ENCODE measurements at places on chromosomes 1 and 21.
A peak's percentile ranks its signal among the peaks of the same experiment; 100 is the strongest.

DNA sequence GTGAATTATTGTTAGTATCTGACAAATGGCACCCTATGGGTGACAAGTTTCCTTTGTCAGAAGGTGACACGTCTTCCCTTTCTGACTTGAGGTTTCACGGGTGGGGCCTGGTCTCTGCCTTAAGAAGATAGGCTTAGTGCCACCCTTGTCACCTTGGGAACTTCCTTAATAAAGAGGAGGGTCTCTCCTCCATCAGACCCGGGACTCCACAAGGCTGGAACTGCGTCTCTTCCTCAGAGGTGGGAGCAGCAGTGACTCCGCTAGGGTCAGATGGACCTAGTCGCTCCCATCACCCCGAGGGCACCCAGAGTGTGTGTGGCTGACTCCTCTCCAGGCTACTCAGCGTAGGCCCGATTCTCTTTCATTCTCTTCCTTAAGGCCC lies 774 bp upstream of the WDTC1 start:
- DNase-seq = peak; percentile 63

- peak; percentile 97 for DNase-seq
These were observed 1.2 kb downstream of the AMPD2 start for GRCh38 chr1:109620841-109621286.

DNA sequence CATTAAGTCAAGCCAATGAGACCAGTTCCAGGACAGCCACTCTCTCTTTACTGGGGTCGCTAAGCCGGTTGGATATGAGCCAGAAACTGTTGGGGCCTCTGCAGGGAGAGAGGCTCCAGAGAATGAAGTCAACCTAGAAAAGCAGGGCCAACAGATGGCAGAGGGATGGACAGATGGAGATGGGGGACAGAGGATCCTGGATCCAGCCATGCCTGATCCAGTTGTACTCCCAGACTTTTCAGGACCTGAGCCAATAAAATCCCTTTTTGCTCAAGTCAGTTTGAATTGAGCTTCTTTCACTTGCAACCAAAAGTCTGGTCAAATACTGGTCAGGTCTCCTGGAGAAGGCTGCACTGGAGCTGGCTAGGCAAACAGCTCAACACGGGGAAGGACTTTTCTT lies 2.2 kb downstream of the DHCR24 start:
- DNase-seq = no peak

DNA sequence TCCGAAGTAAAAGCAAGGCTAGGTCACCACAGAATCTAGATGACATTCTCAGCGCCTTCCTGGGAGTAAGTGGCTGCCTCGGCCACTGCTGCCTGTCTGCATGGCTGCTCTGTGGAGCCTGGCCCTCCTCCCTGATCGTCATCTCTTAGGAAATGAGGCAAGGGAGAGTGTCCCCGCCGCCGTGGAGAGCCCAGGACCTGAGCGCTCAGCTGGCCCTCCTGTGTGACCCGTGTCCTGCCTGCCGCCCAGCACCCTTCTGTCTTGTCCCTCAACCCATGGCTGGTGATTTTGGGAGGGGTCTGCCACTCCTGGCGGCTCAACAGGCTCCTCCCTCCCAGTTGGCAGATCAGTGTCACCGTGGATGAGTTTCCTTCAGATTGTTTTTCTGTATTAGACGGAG lies 156.4 kb upstream of the COL6A1 start:
- no peak for DNase-seq

DNA sequence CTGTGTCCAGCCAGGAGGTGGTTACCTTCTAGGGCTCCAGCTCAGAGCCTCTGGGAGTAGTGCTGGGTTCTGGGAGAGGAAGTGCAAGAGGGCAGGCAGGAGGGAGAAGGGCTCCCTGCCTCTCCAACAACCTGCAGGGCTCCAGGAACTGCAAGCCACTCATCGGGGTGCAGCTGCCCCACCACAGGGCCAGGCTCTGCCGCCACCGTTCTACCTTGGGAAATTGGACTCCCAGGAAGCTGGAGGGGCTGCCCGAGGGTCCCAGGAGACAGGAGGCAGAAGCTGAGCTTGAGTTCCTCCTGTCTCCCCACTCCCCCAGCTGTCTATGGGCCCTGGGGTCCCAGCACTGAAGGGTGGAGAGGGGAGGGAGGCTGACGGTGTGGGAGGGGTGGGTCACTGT lies 7.4 kb upstream of the PRDM16 start:
- no peak for DNase-seq

GRCh38 chr1:19262047-19262446 lies 10.4 kb downstream of the MRTO4 start:
- DNase-seq = no peak

- DNase-seq = no peak
These were observed 227.2 kb downstream of the DPYD start for GRCh38 chr1:97693601-97694000.

GRCh38 chr21:41432562-41433460 lies 6.8 kb downstream of the MX1 start:
- DNase-seq = no peak

DNA sequence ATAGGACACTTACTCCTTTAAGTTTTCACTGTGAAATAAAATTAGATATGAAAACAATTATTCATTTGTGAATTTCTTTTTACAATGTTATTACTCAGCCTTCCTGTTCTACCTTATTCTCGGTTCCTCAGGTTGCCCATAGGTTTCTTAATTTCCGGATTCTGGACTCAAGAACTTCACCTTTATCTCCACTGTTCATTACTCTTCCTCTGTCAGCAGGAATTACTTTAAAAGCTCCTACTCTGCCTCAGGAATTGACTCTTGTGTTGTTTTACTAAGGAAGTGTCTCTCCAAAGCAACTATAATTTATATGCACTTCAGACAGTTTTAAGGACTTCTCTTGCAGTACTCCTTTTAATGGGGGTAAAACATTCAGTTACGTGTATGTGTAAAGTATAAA lies 123.8 kb downstream of the OSBPL9 start:
- no peak for DNase-seq

- peak; percentile 47 for DNase-seq
These were observed 93.8 kb downstream of the USP25 start for GRCh38 chr21:15823486-15824150.

GRCh38 chr1:191760016-191760415 lies 398.2 kb upstream of the RGS18 start:
- no peak for DNase-seq

GRCh38 chr1:181777812-181778211 lies 283.7 kb downstream of the ZNF648 start:
- no peak for DNase-seq

GRCh38 chr1:174818014-174818616 lies 181.6 kb upstream of the CACYBP start:
- no peak for DNase-seq

GRCh38 chr1:216045400-216045799 lies 377.8 kb downstream of the USH2A start:
- no peak for DNase-seq

DNA sequence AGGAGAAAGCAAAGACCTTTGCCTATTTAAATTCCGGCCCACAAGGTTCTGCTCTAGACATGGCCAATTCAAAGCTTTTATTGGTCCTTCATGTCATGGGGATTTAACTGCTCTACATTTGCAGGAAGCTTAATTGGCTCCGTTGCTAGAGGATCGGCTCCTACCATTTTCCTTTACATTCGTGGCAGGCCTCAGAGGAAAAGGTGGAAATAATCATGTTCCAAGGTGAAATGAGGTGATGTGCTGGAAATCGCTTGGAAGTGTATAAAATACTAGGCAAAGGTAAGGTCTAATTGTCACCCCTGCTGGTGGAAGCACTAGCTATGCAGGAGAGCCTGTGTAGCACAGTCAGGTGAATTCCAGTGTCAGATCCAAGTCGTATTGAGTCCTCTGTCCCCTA lies 55.5 kb downstream of the ATP1A1 start:
- no peak for DNase-seq

GRCh38 chr21:31564439-31564838 lies 95.1 kb upstream of the SOD1 start:
- DNase-seq = no peak

- DNase-seq = no peak
These were observed 60.9 kb upstream of the RUNX3 start for GRCh38 chr1:24990779-24991641.

DNA sequence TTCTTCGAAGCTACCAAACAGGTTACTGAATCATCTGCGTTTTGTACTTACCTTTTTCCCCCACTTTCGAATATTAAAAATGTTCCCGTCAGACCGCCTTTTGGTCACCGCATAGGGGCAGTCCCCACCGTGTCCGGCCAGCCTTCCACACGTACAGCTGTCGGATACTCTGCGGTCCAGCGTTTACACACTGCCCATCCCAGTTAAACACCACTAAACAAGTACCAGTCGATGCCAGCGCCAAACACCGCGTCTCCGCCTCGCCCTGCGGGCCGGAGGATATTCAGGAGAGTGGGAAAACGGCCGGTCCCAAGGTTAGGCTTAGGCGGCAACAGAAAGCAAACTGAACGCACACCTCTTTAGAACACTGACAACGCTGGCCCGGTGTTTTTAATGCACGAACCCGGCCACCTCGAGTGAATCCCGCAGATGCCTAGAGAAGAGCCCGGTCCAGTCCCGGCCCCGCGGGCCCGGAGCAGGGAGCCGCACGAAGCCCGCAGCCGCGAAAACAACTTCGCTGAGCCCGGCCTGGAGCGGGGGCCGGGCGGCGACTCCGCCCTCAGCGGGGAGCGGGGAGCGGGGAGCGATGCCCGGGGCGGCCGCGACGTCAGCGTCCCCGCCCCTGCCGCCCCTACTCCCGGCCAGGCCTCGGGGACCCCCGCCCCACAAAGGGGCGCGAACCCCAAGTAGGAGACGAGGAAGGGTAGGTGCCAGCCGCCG lies 730 bp upstream of the PHF13 start:
- peak; percentile 5 for DNase-seq

DNA sequence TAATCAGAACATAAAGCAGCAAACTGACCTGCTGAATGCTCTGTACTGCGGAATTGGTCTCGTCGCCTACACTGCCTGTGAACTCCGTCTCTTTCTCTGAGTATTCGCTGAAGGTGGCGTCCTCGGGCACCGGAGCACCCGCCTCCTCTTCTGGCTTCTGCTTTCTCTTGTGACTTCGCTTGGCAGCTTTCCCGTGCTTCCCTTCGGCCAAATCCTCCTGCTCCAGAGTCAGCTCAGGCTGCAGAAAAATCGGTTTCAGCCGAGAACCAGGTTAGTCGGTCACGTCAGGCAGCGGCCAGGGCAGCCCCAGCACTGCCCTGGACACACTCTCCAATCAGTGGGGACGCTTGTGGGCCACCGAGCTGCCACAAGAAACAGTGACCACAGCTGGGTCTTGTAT lies 35.8 kb upstream of the RIPK4 start:
- no peak for DNase-seq

- DNase-seq = no peak
These were observed 389.7 kb upstream of the RUNX1 start for GRCh38 chr21:35438643-35439404.
